RWPE1 (cell line): ENCODE measurements at places on chromosomes 5 and 9.

DNA sequence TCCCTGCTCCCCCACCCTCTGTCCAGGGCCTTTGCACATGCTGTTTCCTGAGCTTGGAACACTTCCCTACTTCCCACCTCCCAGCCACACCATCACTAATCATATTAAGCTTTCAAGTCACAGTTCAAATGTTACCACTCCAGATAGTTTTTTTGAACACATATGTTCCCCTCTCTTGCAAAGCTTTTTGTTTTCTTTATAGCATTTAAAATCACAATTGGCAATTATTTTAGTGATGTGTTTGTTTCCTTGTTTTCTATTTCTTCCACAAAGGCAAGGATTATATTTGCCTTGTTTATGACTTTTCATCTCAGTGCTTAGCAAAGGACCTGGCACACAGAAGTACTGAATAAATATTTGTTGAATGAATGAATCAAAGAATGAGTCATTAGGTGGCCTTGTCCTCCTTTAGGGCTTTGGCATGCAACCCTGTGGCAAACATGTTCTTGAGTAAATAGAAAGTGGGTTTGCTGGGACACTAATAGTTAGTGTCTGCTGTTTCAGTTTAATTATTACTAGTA, 386.8 kb downstream of the FGF10 start:
- no peak for DNase-seq

GRCh38 chr9:106772523-106773290, 90.3 kb upstream of the ZNF462 start:
- DNase-seq: peak; percentile 41

GRCh38 chr9:111501648-111502047, 17.5 kb upstream of the ECPAS start:
- no peak for DNase-seq

DNA sequence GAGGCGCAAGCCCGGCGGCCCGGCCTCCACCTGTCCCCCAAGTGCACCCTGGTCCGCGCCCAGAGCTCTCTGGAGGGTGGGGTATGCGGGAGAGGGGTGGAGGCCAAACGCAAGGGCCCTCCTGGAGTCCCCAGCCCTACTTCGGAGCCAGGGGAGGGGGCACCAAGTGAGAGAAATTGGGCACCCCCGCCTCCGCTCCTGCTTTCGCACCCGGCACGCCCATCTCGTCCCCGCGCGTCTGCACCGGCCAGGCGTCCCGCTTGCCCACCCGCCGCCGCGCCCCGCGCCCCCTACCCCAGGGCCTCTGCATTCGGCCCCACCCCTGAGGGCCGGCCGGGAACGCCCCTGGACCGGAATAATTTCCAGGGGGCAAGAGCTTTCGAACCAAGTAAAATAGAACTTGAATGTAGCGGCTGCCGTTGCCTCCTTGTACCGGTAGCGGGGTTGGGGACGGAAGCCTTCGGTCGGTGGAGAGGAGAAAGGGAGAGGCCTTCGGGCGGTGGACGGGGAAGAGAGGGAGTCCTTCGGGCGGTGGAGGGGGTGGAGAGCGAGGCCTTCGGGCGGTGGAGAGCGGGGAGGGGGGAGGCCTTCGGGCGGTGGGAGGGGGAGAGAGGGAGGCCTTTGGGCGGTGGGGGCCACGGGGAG, 694 bp upstream of the PHPT1 start:
- peak; percentile 69 for DNase-seq

GRCh38 chr9:38071470-38072134, 2.6 kb upstream of the SHB start:
- DNase-seq: no peak

DNA sequence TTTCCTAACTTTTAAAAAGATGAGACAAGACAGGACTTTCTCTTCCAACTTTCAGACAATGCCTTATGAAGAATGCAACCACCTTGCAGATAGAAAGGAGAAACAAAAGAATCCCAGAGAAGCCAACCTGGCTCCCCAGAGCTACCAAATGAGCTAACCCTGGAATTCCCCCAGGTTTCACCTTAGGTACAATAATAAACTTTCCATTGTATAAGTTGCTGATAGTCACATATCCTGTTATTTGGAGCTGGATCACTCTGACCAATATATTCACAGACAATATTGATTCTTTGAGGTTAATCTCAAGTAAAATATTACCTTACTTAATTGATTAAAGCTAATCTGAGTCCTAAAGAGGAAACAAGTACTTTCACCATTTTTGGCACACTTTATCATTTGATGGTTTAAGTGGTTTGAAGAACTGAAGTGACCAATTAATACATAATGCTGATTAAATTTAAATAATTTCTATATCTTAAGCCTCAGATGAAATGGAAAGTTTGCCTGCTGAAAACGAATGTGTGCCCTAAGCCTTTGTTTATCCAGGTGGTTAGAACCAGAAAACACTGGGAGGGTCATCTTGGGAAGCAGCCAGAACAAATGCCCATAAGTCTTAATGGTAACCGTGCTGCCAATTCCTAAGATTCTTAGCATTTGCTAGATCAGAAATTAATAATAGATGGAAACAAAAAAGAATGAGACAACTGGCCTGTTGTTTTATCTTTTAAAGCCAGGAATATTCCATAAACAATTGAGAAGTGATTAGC, 159.6 kb upstream of the SLC12A2 start:
- DNase-seq: no peak

DNA sequence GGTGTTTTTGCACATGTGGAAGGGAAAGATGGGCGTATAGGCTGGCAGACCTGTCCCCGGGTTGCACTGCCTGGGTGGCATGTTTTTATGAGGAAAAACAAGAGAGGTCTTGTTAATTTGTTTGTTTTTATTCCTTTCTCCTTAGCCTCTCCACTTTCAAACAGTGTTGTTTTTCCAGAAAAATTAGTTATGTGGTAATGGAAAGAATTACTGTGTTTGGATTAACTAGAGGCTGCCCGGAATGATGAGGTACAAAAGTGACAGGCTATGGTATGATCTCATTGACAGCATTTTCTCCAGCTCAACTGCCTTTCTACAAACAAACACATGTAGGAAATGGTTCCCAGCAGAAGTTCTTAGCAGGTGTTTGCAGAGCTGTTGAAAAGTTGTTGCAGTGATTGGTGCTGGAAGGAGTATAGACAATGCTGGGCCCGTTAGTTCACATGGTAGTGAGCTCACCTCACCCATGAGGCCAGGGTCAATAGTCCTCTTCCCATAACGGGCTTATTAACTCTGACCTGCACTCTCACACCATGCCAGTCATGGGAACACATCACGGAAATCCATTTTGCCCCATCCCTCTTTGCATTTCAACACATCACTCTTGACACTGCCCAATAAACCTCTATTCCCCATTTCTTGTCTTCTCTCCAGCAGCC, 111.3 kb upstream of the SAP30L start:
- DNase-seq: no peak

GRCh38 chr9:110895147-110895905, 142.9 kb downstream of the LPAR1 start:
- DNase-seq: no peak

GRCh38 chr5:17436350-17436749, 61.7 kb upstream of the TAF11L2 start:
- no peak for DNase-seq

DNA sequence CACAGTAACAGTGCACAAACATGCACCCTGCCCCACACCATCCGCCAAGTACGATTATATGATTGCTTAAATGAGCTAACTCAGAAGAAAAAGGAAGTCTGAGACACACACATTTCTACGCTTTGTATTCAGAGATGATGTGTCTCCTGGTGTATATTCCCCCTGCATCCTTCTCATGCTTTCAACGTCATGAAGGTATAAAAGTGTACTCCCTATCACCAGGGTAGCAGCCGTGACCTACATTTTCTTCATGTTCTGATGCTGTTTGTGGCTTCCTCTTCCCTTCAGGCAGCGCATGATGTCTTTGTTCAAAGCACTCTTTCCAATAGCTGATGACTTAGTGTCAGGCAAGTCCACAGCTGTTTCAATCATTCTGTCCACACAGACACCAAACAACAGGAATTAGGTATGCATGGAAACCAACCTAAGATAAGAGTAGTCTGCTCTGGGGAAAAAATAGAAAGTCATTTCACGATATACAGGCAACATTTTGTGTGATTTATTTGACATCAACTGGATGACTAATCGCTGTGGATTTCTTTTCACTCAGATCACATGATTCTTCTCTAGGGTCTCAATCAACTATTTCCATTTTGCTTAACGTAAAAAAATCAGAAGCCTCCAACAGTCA, 269.4 kb upstream of the PTGER4 start:
- DNase-seq: peak; percentile 65

DNA sequence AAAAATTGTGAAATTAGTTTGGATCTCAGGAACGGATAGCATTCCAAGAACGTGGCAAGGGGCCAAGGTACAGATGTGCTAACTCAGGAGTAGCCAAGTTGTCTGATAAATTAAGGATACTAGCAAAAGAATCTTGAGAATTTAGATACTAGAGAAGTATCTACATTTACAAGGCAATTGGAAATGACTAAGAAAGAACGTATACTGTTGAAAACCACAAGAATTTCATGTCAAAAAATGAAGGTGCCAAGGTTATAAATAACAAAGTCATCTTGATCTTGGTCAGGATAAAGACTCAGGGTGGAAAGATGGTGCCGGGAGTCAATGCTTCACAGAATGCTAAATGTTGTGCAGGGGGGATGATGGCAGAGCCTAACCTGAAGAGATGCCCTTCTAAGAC, 19.2 kb downstream of the CAPSL start:
- DNase-seq: peak; percentile 69

DNA sequence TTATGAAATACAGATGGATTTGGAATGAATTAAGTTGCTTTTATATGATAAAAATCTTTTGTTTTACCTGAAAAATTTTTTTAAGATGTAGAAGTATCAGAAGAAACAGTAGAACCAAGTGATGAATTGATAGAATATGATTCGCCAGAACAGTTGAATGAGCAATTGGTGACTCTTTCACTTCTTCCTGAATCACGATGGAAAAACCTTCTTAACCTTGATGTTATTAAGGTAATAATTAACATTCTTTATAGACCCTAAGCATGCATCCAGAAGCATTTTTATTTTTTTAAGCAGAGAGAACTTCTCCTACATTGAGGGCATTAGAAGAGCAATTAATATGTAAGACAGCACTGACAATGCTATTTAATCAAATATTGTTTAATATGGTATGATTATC, 28.8 kb downstream of the WDR36 start:
- DNase-seq: no peak

GRCh38 chr5:143004361-143005145, 234.4 kb downstream of the ARHGAP26 start:
- DNase-seq: no peak

- no peak for DNase-seq
These were observed 80.8 kb downstream of the RORB start for GRCh38 chr9:74577956-74578355.

DNA sequence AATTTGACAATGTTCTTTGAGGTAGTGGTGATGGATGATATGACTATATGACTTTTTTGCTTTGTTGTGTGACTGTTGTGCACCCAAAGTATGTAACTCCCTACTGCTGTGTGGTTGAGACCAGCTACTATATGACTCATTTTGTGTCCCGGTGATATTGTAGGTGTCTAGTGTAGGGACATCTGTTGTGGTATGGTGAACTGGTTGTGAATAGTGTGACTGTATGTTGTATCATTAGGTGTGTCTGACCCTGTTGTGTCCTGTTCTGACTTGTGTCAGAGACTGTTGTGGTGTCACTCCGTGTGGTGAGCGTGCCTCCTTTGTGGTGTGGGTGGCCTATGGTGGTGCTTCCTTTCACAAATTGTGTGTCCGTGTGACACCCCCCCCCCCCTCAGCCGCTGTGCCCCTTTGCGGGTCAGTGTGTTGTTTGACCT, 11.2 kb upstream of the CXXC5 start:
- DNase-seq: no peak

- no peak for DNase-seq
These were observed 326.9 kb upstream of the PUM3 start for GRCh38 chr9:3170819-3171218.
